Activated CD4-positive, alpha-beta memory T cell treated with anti-CD3 and anti-CD28 coated beads for 36 hours (primary cell): ENCODE measurements at places on chromosomes 5 and 9. TPM values are rescaled to one million over a fixed set of nuclear protein-coding genes. Genes with fewer than 3 reads are reported as not detected.

TNFSF15 gene
- 0.12 TPM for total RNA-seq

TNFSF8 gene
- 38.7 TPM for total RNA-seq

NUTM2F gene
- not detected for total RNA-seq

CCDC192 gene
- total RNA-seq, result not detected

TAF7 gene
- total RNA-seq, result 55.5 TPM

SLC34A3 gene
- not detected for total RNA-seq

SLC4A9 gene
- total RNA-seq, result not detected

EQTN gene
- total RNA-seq, result not detected

GPBP1 gene
- total RNA-seq, result 94.1 TPM

ESM1 gene
- total RNA-seq, result 0.45 TPM

KIF4B gene
- total RNA-seq, result 0.05 TPM

SERF1B gene
- total RNA-seq, result 19.5 TPM

RHOBTB3 gene
- total RNA-seq, result 0.75 TPM

IFNE gene
- total RNA-seq, result not detected

PHF2 gene
- 16.2 TPM for total RNA-seq

FKBP15 gene
- total RNA-seq, result 27.7 TPM

ZNF462 gene
- total RNA-seq, result 0.64 TPM

FAXDC2 gene
- total RNA-seq, result not detected

SPINK5 gene
- total RNA-seq, result not detected

RASGEF1C gene
- not detected for total RNA-seq

UBE2QL1 gene
- total RNA-seq, result not detected

CLTA gene
- total RNA-seq, result 139 TPM

ORM2 gene
- total RNA-seq, result not detected

PCDHGA9 gene
- total RNA-seq, result not detected

ACTBL2 gene
- not detected for total RNA-seq
